ENCODE measurements at places on chromosomes 11 and 22.
A peak's percentile ranks its signal among the peaks of the same experiment; 100 is the strongest.

- DNase-seq = no peak
Measured at GRCh38 chr11:11349870-11350337, 3.1 kb downstream of the CSNK2A3 start.

DNA sequence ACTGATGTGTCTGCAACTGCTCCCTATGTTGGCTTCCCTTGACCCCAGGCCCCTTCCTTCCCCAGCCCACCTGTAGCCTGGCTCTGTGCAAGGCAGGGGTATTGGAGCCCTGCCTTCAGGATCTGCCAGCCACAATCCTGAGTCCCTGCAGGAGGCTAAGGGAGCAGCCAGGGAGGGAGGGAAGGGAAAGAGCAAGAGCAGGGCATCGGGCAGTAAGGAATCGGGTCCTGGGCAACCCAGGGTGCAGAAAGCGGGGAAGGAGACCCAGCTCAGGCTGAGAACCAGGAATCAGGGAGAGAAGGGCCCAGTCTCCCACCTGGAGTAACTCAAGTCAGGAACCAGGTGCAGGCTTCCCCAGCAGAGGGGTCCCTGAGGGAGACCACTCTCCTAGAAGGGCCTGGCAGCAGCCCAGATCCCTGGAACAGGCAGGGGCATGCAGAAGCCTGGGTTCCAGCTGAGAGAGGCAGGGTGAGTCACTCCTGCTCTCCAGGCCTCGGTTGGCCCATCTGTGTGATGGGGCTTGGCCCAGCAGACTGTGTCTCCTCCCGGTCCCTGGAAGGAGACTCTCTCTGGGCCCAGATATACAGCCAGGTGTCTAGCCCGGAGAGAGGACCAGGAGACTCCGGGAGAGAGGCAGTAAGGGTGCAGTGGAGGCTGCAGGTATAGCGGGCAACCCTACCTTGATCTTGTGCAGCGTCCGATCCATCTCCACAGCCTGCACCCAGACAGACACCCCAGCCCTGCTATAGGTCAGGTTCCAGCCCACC is 13.4 kb downstream of the STARD10 start:
- DNase-seq = no peak

- DNase-seq = no peak
Measured at GRCh38 chr11:45921561-45922424, 663 bp upstream of the LARGE2 start.

- DNase-seq = peak; percentile 65
Measured at GRCh38 chr11:17098038-17098437, 20.6 kb upstream of the RPS13 start.

DNA sequence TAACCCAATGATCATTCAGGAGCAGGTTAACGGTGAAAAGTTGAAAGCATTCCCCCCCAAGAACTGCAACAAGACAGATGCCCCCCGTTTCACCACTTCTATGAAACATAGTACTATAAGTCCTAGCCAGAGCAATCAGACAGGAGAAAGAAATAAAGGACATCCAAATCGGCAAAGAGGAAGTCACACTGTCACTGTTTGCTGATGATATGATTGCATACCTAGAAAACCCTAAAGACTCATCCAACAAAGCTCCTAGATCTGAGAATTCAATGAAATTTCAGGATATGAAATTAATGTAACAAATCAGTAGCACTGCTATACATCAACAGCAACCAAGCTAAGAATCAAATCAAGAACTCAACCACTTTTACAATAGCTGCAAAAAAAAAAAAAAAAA is 32.8 kb downstream of the PIWIL3 start:
- DNase-seq = no peak

DNA sequence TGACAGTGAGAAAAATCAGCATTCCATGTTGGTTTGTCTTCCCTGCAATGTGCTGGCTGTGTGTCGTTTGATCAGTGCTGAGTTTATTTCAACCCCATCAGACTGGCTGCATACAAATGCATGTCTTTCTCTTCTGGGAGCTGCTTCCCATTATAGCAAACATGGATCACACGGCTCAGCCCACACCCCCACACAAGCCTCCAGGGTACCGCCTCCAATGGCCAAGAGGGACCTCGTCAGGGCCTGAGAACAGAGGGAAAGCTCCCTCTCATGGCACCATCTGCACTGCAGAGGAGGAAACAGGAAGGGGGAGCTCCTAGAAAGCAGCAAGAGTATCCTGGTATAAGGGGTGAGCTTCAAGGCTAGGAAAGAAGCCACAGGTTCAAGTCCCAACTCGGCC is 214.2 kb downstream of the LARGE1 start:
- DNase-seq = no peak

GRCh38 chr11:126436209-126436755 is 80.8 kb downstream of the ST3GAL4 start:
- DNase-seq = peak; percentile 25

- DNase-seq = no peak
Measured at GRCh38 chr11:130738611-130739010, 177.7 kb downstream of the SNX19 start.

- no peak for DNase-seq
Measured at GRCh38 chr11:1006762-1007161, 29.8 kb downstream of the MUC6 start.

DNA sequence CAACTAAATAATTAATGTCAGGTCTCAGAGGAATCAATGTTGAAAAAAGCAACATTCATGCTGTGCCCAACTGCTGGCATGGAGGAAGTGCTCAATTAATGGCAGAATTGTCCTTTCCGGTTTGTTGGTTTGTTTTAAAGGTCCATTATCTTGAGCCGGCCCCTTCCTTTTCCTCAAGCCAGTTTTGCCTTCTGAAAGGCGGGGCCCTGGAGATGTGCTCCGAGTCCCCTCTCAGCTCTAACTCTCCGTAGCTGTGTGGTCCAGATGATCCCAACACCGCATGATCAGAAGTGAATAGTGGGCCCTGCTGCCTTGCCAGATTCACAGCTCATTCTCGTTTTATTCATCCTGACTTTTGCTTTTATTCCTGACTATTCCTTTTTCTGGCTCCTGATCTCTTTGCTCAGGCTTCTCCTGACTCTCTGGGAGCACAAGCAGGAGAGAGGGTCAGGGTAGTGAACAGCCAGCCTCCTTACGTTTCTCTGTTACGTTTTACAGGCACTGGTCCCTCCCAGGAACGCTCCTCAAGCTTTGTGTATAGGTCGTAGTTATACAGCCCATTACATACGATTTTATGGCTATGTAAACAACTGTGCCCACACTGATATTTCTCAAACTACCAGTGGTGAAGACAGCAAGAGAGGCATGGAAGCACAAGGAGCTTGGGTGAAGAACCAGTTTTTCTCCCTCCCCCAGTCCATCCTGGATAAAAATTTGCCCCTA is 265.9 kb downstream of the LARGE1 start:
- DNase-seq = no peak

GRCh38 chr11:108662700-108663099 is 2.2 kb upstream of the DDX10 start:
- no peak for DNase-seq

DNA sequence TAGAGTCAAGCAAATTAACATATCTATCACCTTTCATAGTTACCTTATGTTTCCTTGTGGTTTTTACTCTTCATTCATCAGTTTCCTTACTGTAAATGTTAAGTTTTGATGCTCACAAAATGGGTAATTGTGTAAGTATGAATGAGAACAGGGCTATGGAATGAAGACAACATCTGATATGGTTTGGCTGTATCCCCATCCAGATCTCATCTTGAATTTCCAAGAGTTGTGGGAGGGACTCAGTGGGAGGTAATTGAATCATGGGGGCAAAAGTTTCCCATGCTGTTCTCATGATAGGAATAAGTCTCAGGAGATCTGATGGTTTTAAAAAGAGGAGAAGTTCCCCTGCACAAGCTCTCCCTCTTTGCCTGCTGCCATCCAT is 107.6 kb downstream of the CCDC34 start:
- DNase-seq = no peak

- no peak for DNase-seq
Measured at GRCh38 chr22:22407061-22407460, 101.5 kb downstream of the ZNF280B start.

DNA sequence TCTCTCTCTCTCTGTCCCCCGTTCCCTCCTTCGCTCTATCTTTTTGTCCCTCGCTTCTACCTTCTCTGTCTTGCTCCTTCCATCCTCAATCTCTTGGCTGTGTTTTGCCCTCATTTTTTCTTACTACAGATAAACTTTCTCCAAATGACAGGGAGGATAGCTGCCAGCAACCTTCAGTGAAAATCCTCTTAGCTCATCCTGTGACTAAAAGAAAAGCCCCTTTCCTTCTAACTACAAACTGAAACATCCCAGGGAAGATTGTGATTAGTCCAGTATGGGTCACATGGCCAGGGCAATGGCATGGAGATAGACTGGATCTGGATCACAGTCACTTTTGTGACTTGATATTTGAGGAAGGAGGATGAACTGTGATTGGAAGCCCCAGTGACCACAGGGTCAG is 10.4 kb downstream of the SPON1 start:
- DNase-seq = no peak

DNA sequence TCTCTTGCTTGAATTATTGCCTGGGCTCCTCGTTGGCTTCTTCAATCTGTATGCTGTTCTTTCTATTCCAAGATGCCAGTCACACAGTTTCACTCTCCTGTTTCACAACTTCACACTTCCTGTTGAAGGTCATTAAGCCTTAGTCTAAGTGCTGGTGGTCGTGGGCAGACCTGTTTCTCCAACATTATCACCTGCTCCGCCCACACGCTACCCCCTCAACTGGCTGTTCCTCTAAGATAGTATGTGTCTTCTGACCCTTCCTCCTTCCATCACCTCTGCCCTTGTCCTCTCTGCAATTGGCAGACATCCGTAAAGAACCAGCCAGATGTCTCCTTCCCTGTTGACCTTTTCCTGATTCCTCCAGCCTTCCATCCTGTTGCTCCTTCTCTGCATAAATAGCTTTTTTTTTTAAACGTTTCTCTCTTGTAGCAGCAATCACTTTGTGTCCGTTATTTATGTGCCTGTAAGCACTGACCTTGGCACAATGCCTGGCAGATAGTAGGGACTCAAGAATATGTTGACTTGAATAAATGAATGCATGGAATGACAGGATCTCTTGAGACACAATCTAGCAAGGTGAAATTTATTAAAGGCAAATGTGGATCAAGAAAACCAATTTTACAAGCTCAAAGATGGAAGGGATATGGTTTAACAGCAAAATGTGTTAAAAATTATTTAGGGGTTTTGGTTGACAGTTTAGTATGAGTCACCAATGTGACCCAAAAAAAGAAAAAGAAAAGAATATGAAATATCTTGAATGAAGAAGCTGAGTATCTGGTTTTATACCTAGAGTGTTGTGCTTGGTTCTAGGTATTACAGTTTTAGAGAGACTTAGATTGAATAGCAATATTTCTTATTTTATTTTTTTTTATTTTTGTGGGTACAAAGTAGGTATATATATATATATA is 12.6 kb downstream of the DIXDC1 start:
- peak; percentile 51 for DNase-seq

Data from suppressor macrophage (primary cell).